ENCODE measurements at places on chromosomes 6 and 20.
A peak's percentile ranks its signal among the peaks of the same experiment; 100 is the strongest.

DNA sequence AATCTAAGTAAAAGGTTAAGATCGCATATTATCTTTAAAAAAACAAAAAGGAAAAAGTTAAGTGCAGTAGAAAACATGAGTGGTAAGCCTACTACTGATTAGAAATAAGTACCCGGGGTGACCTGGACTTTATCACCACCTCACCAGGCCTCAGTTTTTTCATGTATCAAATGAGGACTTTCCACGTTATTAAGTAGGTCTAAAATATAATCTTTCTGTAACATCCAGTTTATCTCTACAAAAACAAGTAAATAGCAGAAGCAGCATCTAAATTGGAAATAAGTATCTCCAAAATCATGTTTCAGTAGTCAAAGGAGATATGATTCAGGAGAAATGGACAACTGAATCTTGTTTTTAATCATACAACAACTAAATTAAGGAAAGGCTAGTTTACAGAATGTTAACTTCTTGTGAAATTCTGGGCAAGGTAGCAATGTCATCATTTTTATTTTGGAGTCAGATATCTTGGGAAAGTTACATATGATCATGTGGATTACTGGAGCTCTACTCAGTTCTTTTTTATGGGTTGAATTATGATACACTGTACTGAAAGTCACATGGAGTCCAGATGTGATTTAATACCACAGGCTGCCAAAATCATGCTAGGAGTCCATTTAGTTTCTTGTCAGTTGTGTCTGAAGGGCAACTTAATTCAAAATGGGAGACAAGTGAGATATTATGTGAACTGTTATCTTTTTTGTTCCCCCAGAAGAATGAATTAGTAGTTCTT, 114.7 kb upstream of the PRL start:
- H3K27me3 ChIP-seq = no peaks in the 10 kb centered on the region
- H3K4me1 ChIP-seq = no peaks in the 10 kb centered on the region
- no peaks in the 10 kb centered on the region for H3K36me3 ChIP-seq
- H3K4me3 ChIP-seq = no peak overlapping the region

DNA sequence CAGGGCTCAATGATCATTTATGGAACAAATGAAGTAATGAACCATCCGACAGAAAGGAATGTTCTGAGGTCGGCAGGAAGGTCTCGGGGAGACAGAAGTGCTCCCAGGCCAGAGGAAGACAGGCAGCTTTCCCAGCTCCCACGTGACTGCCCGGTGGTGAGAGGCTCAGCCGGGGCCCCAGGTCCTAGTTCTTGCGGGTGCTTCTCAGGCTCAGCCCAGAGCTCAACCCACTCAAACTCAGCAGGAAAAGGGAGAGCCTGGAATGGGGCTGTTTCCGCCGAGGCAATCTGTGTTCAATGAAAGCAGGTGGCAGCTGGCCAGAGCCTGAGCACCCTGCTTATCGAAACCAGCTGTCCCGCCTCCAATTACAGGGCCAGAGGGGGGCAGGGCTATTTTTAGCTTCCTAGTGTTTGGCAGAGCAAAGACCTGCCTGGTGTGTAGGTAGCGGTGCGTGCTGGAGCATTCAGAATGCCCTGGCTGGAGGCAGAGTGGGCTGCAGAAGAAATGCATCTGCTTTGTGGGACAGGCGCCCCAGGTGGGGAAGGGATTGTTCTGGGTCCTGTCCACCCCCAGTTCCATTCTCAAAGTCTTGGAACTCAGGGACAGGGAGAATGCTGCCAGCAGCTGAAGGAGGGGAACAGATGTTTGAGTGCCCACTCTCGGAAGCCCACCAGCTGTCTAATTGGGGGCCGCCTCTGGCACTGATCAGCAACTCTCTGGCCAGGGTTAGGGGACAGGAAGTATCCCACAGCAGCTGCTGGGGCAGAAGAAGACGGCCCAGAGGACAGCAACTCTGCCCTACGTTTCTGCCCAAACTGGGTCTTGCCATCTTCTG, 145.1 kb downstream of the PREX1 start:
- H3K36me3 ChIP-seq = peaks cover 7% of the 10 kb centered on the region
- H3K4me1 ChIP-seq = peaks cover 56% of the 10 kb centered on the region
- peak overlapping the region; percentile 4 for H3K27ac ChIP-seq
- no peak overlapping the region for H3K4me3 ChIP-seq
- no peaks in the 10 kb centered on the region for H3K27me3 ChIP-seq
- no peak for DNase-seq

DNA sequence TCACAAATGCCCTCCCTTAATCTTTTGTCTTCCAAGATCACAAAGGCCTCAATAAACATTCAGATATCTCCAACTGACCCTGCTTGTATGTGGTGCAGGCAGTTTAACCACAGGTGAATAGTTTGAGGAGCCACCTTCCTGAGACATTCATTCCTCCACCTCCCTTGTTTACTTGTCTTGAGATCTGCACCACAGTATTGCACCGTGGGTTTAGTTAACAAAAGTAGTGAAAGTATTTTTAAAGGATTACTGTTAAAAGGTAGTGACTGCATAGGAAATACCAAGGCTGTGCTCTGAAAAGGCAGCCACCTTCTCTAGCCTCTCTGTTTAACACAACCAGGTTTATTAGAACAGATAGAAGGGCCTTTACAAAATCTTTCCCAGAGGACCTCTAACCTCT, 46.5 kb downstream of the SESN1 start:
- no peak overlapping the region for H3K4me3 ChIP-seq
- no peaks in the 10 kb centered on the region for H3K27me3 ChIP-seq
- H3K36me3 ChIP-seq = no peaks in the 10 kb centered on the region

DNA sequence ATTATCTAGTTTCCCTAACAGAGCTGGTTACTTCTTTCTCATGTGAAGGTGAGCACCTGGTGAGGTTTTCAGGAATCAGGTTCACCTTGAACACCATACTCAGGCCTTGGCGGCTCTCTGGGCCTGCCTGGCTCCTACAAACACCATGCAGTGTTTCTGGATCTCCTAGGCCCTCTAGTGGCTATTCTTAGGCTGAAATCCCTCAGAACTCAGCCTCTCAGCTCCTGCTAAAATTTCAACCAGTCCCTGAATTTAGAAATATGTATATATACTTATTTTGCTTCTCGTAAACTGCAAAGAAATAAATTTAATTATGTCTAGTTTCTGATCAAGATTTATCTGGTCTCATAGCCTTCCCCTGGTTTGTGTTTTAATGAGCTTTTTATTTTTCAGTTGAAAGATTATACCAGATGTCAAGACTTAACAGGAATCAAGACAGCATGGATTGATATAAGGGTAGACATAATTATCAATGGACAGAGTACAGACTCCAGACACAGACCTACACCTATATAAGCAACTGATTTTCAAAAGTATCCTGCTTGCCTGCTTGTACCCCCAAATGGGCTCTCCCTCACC, 55.9 kb downstream of the ANKEF1 start:
- DNase-seq = no peak
- H3K27me3 ChIP-seq = no peaks in the 10 kb centered on the region
- peaks cover 4% of the 10 kb centered on the region for H3K4me1 ChIP-seq
- H3K4me3 ChIP-seq = no peak overlapping the region
- no peaks in the 10 kb centered on the region for H3K36me3 ChIP-seq

DNA sequence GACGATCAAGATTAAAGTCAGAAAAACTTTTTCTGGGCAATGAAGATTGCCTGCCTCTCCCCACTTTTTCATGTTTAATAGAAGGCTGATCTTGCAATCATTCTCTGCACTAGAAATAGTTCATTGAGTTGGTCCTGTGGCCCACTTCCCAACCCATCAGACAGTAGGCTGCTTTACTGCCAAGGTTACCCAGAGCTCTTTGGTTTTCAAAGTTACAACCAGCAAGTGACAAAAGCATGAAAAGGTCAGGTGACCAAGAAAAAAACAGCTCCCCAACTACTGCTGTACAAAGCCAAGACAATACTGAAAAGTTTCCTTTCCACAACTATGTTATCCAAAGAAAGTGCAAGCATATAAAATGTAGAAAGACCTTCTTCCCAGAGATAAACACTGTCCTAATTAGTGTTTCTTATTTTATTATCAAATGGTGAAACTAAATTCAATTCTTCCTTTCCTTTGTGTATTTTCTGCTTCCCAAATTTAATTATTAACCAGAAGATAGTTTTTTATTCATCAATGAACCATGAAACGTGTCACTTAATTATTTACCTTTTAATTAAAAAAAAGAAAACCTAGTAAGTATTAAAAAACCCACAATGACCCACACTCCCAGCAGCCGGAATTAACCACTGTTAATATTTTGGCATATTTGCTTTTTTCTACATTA, 16.6 kb downstream of the DNAAF9 start:
- no peaks in the 10 kb centered on the region for H3K27me3 ChIP-seq
- H3K27ac ChIP-seq = no peak overlapping the region
- peaks cover 7% of the 10 kb centered on the region for H3K4me1 ChIP-seq
- DNase-seq = no peak

DNA sequence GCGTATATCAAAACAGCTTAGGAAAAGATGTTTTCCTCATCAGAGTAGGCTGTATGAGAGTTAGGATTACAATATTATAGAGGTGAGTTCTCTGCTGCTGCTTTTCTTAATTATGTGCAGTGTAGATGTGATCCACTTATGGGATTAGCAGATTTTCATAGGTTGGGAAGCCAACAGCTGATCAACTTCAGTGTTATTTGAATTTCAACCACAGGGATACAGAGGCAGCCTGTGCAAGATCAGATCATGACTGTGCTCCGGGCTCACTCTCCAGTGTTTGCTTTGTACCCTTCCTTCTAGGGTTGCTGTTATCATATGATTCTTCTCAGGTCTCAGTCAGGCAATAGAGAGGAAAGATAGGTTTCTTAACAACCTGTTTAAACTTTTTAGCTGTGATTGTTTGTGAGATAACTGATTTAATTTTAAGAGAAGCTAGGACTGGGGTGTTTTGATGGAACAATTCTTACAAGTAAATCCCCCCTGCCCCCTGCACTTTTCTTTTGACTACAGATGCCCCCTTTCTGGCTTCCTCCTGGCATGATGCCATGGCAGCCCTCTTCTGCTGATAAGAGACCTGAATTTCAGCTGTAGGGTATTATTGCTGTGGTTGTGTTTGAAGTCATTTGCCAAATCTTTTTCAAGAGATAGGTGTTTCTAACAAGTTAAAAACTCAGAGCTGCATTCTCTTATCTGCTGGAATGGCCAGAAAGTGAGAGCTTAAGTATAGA, 8.5 kb downstream of the RNF8 start:
- no peak overlapping the region for H3K27ac ChIP-seq
- peaks cover 36% of the 10 kb centered on the region for H3K36me3 ChIP-seq
- H3K4me1 ChIP-seq = no peaks in the 10 kb centered on the region
- DNase-seq = no peak
- no peaks in the 10 kb centered on the region for H3K27me3 ChIP-seq

DNA sequence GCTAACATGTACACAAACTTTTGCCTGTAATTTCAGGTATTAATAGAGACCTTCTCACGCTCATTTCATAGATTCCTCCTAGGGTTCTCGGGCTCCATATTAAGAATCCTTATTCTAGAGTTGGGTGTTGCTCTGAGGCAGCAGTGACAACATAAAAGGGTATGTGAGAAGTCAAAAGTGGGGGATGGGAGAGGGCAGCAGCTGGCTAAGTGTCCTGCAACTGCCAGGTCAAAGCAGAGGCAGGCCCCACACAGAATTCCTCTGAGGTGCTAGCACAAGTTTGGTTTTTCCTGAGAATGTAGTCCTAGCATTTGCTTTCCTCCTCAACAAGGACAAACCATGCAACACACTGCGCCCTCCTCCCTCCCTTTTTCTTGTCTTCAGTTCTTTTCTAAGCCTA, 4.6 kb downstream of the NSFL1C start:
- no peak overlapping the region for H3K27ac ChIP-seq
- peak; percentile 14 for DNase-seq
- H3K36me3 ChIP-seq = peaks cover 53% of the 10 kb centered on the region
- no peaks in the 10 kb centered on the region for H3K27me3 ChIP-seq
- H3K4me3 ChIP-seq = no peak overlapping the region

DNA sequence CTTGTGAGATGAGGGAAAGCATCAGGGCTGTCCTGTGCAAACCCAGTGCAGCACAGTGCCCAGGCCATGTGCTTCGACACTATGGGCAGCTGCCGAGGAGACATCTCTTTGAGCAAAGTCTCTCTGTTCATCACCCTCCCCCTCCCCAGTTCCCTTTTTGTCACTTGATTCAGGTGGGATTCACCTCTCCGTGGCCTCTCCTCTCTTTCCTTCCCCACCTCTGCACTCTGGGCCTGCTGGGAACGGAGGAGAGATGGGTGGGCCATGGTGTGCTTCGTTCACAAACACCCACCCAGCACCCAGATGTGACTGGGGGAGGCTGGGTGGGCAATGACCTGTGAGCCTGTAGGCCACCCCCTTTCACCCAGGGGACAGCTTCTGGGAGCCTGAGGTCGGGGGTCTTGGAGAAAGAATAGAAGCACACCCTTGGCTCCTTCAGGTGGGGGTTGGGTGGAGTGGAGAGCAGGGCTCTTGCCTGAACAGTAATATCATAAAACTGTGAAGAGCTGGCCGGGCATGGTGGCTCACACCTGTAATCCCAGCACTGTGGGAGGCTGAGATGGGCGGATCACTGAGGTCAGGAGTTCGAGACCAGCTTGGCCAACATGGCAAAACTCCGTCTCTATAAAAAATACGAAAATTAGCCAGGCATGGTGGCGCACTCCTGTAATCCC, 33.5 kb upstream of the DLGAP4 start:
- no peak overlapping the region for H3K4me3 ChIP-seq
- H3K27me3 ChIP-seq = peaks cover 15% of the 10 kb centered on the region
- H3K27ac ChIP-seq = no peak overlapping the region
- no peak for DNase-seq
- H3K4me1 ChIP-seq = no peaks in the 10 kb centered on the region
- no peaks in the 10 kb centered on the region for H3K36me3 ChIP-seq

GRCh38 chr6:139473231-139473701, 98.8 kb upstream of the CITED2 start:
- DNase-seq = peak; percentile 66
- H3K36me3 ChIP-seq = no peaks in the 10 kb centered on the region
- peak overlapping the region; percentile 87 for H3K27ac ChIP-seq
- H3K27me3 ChIP-seq = no peaks in the 10 kb centered on the region

GRCh38 chr20:44856442-44856841, 29.1 kb upstream of the YWHAB start:
- H3K4me1 ChIP-seq = no peaks in the 10 kb centered on the region
- H3K27ac ChIP-seq = no peak overlapping the region
- peaks cover 3% of the 10 kb centered on the region for H3K27me3 ChIP-seq
- no peaks in the 10 kb centered on the region for H3K36me3 ChIP-seq
- no peak for DNase-seq

- H3K4me1 ChIP-seq = peaks cover 28% of the 10 kb centered on the region
- H3K4me3 ChIP-seq = no peak overlapping the region
- no peaks in the 10 kb centered on the region for H3K36me3 ChIP-seq
- H3K27ac ChIP-seq = no peak overlapping the region
- H3K27me3 ChIP-seq = no peaks in the 10 kb centered on the region
- no peak for DNase-seq
Measured at GRCh38 chr20:47496118-47496517, 5.6 kb upstream of the NCOA3 start.

GRCh38 chr6:110537208-110538123, 61.1 kb upstream of the SLC22A16 start:
- peaks cover 18% of the 10 kb centered on the region for H3K4me1 ChIP-seq
- no peaks in the 10 kb centered on the region for H3K36me3 ChIP-seq
- H3K27ac ChIP-seq = peak overlapping the region; percentile 46
- no peaks in the 10 kb centered on the region for H3K27me3 ChIP-seq
- DNase-seq = no peak
